DMS79 treated with DMSO at 0.1 percent for 48 hours (cell line): ENCODE measurements at places on chromosomes 11 and 22.

DNA sequence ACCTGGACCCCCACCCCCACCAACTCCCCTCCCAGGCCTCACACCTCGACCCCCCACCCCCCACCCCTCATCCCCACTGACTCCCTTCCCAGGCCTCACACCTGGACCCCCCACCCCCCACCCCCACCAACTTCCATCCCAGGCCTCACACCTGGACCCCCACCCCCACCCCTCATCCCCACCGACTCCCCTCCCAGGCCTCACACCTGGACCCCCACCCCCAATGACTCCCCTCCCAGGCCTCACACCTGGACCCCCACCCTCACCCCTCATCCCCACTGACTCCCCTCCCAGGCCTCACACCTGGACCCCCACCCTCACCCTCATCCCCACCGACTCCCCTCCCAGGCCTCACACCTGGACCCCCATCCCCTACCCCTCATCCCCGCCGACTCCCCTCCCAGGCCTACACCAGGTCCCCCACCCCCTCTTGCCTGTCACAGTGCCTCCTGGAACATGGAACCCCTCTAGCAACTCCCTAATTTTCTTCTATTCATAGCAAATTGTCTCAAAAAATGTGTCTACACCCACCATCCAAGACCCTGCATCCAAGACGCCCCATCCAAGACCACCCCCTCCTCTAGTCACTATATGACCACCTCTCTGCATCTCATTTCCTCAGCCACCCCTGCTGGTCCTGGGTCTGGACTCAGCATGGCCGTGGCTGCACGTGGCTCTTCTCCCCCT lies 36.9 kb upstream of the BRSK2 start:
- no peak for DNase-seq

DNA sequence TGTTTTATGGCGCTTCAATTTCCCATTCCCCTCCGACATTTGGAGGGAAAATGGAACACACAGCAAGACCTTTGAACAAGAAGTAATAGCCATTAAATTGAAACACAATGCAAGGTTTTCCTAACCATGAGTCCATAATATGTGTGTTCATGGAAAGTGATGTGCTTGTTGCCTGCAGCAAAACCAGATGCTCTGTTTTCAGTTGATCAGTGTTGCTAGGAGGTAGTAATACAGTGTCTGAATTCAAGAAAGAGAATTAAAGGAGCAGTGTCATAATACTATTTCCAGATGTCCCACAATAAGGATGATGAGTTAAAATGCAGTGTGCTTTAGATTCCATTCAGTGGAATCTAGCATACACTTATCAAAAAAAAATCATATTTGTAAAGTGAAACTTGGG lies 637.4 kb upstream of the API5 start:
- DNase-seq = no peak

- no peak for DNase-seq
Observed at GRCh38 chr22:38338772-38339379, 21.6 kb upstream of the CSNK1E start.

GRCh38 chr11:33893711-33894397 lies 2.0 kb upstream of the LMO2 start:
- DNase-seq = no peak
